Activated CD4-positive, alpha-beta T cell treated with anti-CD3 and anti-CD28 coated beads, Interleukin-2, amount 50 U/mL, for 24 hours (primary cell): ENCODE measurements at places on chromosomes 6 and 20.

DNA sequence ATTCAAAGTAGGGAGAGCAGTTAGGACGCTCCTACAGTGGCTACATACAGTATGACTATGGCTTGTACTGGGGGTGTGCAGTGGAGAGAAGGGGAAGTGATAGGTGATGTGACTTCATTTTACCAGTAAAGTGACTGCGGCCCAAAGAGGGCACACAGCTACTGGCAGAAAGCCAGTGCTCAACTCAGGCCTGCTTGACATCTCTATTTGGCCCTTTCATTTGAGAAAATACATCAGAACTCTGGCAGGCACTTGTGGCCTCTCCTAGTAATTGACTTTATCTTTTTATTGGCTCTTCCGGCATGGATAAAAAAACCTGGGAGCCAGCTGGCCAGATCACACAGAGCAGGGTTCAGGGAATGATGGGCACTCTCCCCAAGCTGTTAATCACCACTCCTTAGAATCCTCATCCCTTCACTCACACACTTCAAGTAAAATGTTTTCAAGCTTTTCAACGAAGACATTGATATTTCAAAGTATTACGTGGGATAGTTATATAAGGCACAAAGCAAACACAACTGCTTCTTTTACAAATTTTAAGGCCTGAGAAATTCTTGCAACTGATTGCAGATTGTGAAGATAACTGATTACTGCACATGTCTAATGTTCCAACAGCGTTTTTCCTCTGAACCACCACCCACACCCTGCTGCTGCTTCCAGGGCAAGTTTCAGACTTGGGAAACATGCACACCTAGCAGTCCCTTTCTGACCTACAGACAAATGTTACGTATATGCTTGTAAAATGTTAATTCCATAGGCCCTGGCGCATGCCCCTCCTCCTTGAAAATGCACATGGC, 73.5 kb downstream of the TNFRSF21 start:
- no peak for DNase-seq

GRCh38 chr20:23361119-23361475, 885 bp upstream of the GZF1 start:
- DNase-seq, result no peak

- no peak for DNase-seq
Observed at GRCh38 chr20:9886227-9886626, 47.4 kb upstream of the PAK5 start.

DNA sequence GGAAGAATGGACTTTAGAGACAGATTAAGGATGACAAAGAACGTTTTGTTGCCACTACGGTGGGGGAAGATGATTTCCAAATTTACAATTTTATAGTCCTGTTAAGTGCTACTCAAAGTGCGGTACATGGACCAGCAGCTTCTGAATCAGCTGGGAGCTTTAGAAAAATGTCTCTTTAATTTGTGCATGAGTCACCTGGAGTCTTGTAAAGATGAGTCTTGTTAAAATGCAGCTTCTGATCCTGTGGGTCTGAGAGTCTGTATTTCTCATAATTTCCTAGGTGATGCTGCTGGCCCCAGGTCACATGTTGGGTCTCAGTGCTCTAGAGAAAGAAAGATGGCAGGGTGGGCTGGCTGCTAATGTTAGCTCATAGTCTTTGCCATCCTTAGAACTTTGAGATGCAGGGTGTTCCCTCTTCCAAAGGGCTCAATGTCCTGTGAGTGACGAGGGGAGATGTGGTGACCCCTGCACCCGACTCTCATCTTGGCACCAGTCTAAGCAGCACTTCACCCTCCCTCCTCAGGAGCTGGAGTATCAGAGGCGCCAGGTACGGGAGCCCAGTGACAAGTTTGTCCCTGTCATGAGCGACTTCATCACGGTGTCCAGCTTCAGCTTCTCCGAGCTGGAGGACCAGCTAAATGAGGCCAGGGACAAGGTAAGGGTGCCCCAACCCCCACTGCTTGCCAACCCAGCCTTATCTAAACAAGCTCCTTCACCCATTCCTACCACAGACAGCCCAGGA, 34.5 kb downstream of the MOCS1 start:
- DNase-seq, result no peak

GRCh38 chr6:5869261-5869660, 137.5 kb downstream of the NRN1 start:
- DNase-seq, result no peak

- no peak for DNase-seq
Observed at GRCh38 chr20:35243986-35244385, 17.5 kb downstream of the MMP24 start.

DNA sequence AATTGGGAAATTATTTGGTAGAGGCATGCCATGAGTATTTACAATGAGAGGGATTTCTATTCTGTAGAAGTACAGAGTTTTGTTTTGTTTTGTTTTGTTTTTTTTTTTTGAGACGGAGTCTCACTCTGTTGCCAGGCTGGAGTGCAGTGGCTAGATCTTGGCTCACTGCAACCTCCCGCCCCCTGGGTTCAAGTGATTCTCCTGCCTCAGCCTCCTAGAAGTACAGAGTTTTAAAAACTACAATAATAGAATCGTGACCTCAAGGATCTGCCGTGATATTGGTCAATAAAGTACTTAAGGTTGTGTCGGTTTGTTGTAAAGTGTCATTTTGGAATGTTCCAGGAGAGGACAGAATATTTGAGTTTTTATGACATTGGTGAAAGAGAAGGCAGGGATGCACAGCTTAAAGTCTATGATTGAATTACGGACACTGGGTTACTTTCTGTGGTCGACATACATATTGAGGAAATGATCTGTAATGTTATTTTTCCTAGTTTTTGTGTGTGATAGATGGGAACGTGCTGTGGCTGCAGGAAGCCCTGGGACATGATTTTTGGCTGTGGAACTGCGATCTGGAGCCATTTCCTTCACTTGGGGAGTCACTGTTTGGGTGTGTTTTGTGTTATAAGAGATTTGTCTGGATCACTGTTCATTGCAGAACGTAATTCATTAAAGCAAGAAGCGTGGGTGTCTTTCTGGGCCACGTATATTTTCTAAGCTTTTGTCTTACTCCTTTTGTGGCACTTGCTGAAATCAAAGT, 59.6 kb downstream of the TIAM2 start:
- no peak for DNase-seq

- no peak for DNase-seq
Observed at GRCh38 chr20:61941721-61942405, 123.8 kb downstream of the TAF4 start.

DNA sequence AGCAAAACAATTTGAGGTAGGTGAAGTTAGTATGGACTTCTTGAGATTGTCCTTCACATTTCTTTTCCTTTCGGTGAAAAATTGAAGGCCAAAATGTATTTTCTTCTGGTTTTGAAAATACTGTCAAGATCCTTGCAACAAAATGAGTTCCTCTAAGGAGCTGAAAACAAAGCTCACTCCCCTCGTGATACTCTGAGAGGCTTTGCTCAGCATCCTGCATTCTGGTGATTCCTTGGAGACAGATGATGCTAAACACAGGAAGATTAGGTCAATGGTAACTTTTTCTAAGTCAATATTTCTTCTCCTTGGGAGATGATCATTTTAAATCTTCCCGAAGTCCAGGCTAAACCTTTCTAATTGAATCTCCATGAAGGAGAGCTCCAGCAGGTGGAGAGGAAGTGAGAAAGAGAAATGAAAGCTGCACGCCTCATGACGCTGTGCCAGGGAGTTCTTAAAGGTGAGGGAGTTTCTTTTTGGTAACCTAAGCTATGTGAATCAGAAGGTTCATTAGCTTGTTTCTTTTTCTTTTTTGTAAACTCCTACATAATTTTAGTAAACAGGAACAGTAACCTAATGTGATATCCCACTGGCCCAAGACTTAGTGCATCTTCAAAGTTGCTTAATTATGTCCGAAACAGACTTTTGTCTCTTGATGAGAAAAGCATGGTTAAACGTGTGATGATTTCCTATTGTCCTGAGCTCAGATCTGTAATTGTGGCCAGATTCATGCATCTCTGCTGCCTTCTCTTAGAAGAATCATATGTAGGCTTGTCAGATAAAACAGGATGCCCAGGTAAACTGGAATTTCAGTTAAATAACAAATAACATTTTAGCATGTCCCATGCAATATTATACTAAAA, 15.0 kb downstream of the ESR1 start:
- no peak for DNase-seq

DNA sequence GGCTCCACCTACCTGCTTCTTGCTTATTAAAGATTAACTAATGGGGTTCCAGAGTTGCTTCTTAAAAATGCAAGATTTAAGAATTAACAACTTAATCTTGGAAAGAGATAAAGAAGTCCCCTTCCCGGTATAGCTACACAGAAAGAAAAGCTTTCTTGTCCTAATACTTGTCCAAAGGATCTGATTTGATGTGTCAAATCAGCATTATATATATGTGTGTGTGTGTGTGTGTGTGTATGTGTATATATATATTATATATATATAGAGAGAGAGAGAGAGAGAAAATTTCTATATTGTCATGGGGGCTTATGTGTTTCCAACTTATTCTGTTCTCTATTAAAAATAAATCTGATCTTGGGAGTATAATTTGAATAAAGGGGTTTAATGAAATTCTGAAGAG, 4.6 kb upstream of the HMGN4 start:
- no peak for DNase-seq

GRCh38 chr20:51540580-51540979, 1.9 kb downstream of the NFATC2 start:
- no peak for DNase-seq

DNA sequence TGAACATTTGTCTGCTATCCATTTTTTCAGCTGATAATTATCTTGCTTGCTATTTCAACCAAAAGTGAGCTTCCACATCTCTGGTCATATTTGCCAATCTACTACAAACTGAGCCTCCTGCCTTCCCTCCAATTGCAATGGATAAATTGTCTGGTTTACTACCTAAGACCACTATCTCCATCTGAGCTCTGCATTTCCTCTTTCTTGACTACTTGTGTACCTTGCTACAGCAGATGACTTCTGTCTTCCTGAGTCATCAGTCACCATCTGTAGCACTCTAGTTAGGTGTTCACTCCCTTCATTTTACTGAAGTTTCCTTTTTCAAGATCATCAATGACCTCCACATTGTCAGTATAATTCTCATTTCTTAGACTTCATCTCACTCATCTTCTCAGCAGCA, 33.5 kb upstream of the PHIP start:
- DNase-seq, result no peak

DNA sequence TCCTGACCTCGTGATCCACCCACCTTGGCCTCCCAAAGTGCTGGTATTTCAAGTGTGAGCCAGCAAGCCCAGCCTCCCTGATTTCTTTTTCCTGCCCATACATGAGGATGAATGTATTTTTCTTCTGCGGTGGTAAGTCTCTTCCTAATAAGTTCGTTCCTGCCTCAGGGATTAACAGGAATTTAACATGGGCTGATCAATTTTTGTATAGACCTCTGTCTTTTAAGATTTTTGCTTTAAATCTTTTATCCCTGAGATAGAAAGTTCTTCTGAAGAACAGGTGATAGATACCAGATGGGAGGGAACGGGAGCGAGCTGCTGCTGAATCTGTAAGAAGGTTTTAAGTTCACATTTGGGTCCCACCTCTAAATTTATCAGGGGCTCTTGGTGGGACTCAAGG, 7.0 kb upstream of the ZNFX1 start:
- DNase-seq, result no peak

DNA sequence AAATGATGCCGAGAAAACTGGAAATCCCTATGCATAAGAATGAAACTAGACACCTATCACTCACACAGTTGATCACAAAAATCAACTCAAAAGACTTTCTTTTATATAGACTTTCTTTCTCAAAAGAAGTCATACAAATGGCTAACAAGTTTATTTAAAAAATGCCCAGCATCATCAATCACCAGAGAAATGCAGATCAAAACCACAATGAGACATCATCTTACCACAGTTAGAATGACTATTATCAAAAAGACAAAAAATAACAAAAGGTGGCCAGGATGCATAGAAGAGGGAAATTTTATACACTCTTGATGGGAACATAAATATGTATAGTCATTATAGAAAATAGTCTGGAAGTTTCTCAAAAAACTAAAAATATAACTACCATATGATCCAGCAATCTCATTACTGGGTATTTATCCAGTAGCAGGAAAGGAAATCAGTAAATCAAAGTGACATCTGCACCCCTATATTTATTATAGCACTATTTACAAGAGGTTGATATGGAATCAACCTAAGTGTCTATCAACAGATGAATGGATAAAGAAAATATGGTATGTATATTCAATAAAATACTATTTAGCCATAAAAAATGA, 3.4 kb upstream of the RNF217 start:
- DNase-seq, result no peak

DNA sequence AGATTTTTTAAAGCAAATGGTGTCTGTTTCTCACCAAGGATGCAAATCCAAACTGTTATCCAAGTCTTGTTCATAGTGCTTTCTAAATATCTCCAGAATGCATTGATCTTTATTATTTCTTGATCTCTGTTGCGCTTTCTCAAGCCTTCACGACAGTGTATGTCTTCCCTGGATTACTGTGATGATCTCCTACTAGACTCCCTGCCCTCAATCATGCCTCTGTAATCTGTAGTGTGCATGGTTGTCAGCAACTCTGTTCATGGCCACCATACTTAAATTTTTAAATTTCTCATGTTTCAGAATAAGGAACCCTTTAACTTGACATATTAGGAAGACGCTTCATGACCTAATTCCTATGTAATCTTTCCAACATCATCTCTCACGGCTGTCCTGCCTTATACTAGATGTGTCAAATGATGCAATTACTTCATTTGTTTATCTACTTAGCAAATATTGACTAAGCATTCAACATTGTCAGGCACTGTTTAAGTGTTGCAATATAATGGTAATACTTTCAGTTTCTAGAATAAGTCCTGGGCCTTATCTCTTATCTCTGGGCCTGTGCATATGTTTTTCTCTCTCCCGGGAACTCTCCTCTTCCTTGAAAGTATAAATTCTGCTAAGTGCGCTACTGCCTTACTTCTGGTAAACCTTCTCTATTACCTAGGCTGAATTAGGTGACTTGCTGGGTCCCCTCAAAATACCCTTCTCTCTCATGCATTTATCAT, 25.6 kb upstream of the AHI1 start:
- no peak for DNase-seq

- no peak for DNase-seq
Observed at GRCh38 chr20:19456595-19457395, 244.4 kb downstream of the SLC24A3 start.

GRCh38 chr6:87968435-87969278, 79.0 kb upstream of the SPACA1 start:
- no peak for DNase-seq
